ENCODE measurements at places on chromosomes 12 and 14.

GRCh38 chr14:91264151-91265150 is 19.9 kb upstream of the GPR68 start:
- DNase-seq: no peak
- H3K4me1 ChIP-seq: peaks cover 26% of the 10 kb centered on the region
- peak overlapping the region; percentile 81 for H3K27ac ChIP-seq
- H3K4me3 ChIP-seq: peak overlapping the region; percentile 70

- H3K27ac ChIP-seq: no peak overlapping the region
- DNase-seq: no peak
- no peaks in the 10 kb centered on the region for H3K4me1 ChIP-seq
- no peak overlapping the region for H3K4me3 ChIP-seq
- H3K36me3 ChIP-seq: peaks cover 5% of the 10 kb centered on the region
These were observed 328.0 kb upstream of the ATP2B1 start for GRCh38 chr12:90036637-90037036.

DNA sequence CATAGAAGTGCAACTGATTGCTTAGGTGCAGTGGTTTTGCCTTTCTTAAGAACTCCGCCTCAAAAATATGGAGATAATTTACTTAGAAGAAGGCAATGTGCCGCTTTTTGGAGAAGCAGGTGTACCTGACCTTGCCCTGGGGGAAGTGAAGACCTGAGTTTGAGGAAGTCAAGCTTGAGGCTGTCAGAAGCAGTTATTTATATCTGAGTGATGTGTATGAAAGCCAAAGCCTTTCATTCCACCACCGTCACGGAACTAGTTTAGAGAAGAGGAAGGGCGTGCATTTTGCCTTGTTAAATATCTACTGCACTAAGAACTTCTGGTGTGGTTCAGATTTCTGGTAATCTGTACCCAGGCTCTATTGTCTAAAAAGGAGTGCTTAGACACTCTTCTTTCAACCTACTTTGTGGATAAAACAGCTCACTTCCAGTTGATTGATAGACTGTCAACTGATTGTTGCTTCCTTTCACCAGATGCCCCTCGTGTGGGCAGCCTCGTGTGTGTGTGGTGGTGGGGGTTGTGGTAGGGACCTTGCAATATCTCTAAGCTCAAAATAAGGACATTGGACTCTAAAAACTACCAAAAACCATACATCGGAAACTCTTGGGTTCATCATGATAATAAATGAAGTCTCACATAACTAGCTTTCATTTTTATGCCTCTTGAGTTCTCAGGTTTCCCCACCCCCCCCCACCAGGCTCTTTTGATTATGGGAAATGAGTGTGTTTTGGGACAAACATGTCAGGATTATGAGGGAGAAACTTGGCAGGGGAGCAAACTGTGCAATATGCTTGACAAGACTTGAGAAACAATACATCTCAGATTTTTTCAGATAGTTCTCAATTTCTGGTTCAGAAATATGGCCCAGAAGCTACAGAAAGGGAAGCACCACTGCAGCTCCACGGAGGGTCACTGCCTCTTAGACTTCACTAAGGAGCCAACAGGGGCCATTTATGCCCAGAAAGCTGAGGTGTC is 78.6 kb downstream of the ARF6 start:
- peaks cover 3% of the 10 kb centered on the region for H3K36me3 ChIP-seq
- H3K27ac ChIP-seq: peak overlapping the region; percentile 98
- H3K4me3 ChIP-seq: peak overlapping the region; percentile 82
- H3K27me3 ChIP-seq: no peaks in the 10 kb centered on the region
- H3K4me1 ChIP-seq: peaks cover 74% of the 10 kb centered on the region
- peak; percentile 78 for DNase-seq

GRCh38 chr14:100333827-100334226 is 10.7 kb downstream of the SLC25A47 start:
- peak overlapping the region; percentile 25 for H3K27ac ChIP-seq
- peaks cover 57% of the 10 kb centered on the region for H3K36me3 ChIP-seq

DNA sequence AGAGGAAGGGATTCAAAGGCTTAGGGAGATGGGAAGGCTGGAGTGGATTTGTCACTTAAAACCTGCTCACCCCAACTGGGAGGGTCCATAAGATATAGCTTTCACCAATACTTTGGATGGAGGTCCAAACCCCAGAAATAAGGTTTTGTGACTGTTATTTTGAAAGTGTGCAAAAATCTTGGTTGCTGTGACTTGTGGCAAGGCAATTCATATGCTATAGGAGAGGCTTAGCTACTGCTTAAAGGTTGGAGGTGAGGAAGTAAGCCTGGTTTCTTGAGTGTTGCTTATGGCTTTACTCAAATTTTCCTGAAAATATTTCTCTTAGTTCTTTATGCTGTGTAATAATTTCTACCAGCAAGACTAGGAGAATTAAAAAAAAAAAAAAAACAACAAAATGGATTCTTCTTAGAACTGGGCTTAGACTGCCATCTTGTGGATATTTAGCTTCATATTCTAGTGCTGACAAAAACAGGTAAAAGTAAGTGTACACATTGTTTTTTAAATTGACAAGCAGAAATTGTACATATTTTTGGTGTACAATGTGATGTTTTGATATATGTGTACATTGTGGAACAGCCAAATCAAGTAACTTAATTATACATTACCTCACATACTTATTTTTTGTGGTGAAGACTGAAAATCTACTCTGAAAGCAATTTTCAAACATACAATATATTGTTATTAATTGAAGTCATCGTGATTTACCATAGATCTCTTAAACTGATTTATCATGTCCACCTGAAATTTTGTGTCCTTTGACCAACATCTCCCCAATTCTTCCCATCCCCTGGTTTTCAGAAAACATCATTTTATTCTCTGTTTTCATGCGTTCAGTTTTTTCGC is 23.0 kb downstream of the PDE6H start:
- no peak for DNase-seq
- no peak overlapping the region for H3K4me3 ChIP-seq

- no peak for DNase-seq
- H3K27me3 ChIP-seq: no peaks in the 10 kb centered on the region
- no peak overlapping the region for H3K27ac ChIP-seq
- no peaks in the 10 kb centered on the region for H3K4me1 ChIP-seq
- no peak overlapping the region for H3K4me3 ChIP-seq
These were observed 48.3 kb downstream of the ABCD2 start for GRCh38 chr12:39571351-39571750.

- H3K27me3 ChIP-seq: no peaks in the 10 kb centered on the region
- no peaks in the 10 kb centered on the region for H3K36me3 ChIP-seq
- no peak overlapping the region for H3K27ac ChIP-seq
- no peak overlapping the region for H3K4me3 ChIP-seq
These were observed 270.5 kb downstream of the DUSP6 start for GRCh38 chr12:89081719-89082369.

DNA sequence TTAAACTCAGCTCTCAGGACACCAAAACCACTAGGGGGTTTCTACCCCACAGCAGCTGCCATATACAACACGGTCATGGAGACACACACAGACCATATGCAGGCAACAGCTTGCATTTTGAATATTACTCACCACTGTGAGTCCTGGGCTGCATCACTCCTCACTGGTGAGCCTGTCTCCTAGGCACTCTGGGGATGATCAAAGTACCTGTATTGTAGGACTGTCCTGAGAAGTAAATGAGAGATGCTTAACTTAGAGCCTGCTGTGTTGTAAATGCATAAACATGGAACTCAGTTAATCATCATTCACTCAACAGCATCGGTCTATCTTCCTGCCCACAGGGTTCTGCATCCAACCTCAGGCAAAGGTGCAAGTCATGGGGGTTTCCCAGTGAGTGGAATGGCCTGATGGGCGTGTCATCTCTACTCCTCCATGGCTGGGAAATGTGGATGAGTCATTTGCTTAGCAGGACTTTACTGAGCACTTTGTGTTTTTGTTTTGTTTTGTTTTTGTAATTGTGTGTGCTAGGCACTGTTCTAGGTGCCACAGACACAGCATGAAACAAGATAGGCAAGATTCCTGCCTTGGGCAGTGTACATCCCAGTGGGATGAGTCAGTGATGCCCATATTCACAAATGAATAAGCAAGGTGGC is 1141.2 kb upstream of the TMEM132C start:
- no peaks in the 10 kb centered on the region for H3K36me3 ChIP-seq
- no peaks in the 10 kb centered on the region for H3K4me1 ChIP-seq
- DNase-seq: no peak
- H3K27ac ChIP-seq: no peak overlapping the region

GRCh38 chr12:70964867-70965510 is 44.5 kb upstream of the PTPRR start:
- DNase-seq: no peak
- no peaks in the 10 kb centered on the region for H3K36me3 ChIP-seq
- H3K27me3 ChIP-seq: no peaks in the 10 kb centered on the region
- peaks cover 4% of the 10 kb centered on the region for H3K4me1 ChIP-seq
- no peak overlapping the region for H3K27ac ChIP-seq

DNA sequence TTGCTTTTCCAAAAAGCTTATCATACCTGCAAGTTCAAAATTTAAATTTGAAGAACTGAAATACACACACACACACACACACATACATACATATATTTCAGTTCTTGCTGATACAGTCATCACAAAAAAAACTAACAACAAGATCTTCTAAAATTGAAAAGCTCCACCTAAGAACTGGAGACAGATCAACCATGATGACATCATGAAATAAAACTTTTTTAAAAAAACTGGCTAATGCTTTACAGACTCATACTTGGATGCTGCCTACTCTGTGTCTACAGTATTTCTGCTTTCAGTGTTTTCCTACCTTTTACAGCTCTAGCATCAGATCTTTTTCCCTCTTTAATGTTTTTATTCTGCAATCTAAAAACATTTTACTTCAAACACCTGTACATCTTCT is 261.4 kb downstream of the DIO2 start:
- H3K27ac ChIP-seq: no peak overlapping the region
- H3K27me3 ChIP-seq: no peaks in the 10 kb centered on the region
- no peak for DNase-seq
- no peaks in the 10 kb centered on the region for H3K36me3 ChIP-seq

DNA sequence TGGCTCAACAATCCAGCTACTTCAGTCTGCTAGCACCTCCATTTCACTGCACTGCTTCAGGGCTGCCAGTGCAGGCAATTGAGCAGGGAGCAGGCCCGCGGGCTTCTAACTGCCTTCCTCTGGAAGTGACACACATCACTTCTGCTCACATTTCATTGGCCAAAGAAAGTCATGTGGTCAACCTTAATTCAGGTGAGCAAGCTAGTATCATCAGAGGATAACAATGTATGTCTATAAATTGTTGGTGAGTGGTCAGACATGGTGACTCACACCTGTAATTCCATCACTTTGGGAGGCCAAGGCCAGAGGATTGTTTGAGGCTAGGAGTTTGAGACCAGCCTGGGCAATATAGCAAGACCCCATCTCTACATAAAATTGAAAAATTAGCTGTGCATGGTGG is 22.3 kb upstream of the CHGA start:
- H3K27ac ChIP-seq: no peak overlapping the region
- H3K27me3 ChIP-seq: peaks cover 51% of the 10 kb centered on the region
- peaks cover 9% of the 10 kb centered on the region for H3K4me1 ChIP-seq
- no peak for DNase-seq
- H3K4me3 ChIP-seq: no peak overlapping the region
- no peaks in the 10 kb centered on the region for H3K36me3 ChIP-seq

DNA sequence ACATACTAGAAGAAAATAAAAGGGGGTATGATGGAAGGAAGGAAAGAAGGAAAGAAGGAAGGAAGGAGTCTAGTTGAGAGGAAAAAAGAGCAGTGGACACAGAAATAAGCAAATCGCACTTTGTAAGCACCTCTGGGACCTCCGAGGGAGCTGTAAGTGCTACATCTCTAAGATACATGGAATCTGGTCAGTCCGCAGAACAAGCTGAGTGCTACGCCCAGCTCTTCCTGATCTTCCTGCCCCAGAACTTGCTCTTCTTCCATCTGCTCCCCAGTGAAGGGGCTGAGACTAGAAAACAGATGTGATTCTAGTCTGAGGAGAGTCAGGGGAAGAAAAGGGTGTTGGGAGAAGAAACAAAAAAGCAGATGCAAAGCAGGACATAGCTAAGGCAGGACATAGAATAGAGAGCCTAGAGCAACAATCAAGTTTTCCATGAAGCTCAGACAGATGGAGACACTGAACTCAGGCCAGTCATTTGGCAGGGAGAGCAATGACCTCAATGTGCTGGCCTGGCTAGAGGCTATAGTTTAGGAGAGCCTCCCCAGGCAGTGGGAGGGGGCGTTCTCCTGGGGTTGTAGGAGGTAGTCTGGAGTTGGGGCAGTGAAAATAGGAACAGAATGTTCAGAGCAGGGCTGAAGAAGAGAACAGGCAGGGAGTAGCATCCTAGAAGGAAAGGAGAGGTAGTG is 1.7 kb upstream of the MFAP5 start:
- peaks cover 1% of the 10 kb centered on the region for H3K36me3 ChIP-seq
- DNase-seq: no peak
- H3K4me1 ChIP-seq: peaks cover 4% of the 10 kb centered on the region
- no peaks in the 10 kb centered on the region for H3K27me3 ChIP-seq
- no peak overlapping the region for H3K27ac ChIP-seq
- no peak overlapping the region for H3K4me3 ChIP-seq

GRCh38 chr14:62084020-62084419 is 321.8 kb downstream of the SNAPC1 start:
- peaks cover 7% of the 10 kb centered on the region for H3K36me3 ChIP-seq
- no peak for DNase-seq
- no peaks in the 10 kb centered on the region for H3K27me3 ChIP-seq
- peaks cover 34% of the 10 kb centered on the region for H3K4me1 ChIP-seq
- no peak overlapping the region for H3K27ac ChIP-seq

DNA sequence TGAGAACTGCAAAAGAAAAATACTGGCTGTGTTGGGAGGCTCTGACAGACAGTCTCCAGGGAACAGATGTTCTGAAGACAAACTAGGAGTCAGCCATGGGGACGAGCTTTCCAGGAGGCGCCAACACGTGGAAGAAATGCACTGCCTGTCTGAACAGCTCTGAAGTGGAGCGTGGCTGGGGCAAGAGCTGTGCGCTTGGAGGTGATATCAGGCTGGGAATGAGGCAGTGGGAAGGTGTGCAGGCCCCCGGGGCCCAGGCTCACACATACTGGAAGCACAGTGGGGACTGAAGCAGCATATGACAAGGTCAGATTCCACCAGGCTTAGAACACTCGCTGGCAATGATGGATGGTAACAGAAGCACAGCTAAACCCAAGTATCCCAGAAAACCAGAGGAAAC is 17.5 kb downstream of the APPL2 start:
- no peaks in the 10 kb centered on the region for H3K27me3 ChIP-seq
- H3K27ac ChIP-seq: no peak overlapping the region
- no peak overlapping the region for H3K4me3 ChIP-seq
- peaks cover 37% of the 10 kb centered on the region for H3K36me3 ChIP-seq
- H3K4me1 ChIP-seq: peaks cover 4% of the 10 kb centered on the region
- no peak for DNase-seq

GRCh38 chr14:55332654-55333570 is 61.7 kb downstream of the FBXO34 start:
- no peak for DNase-seq
- peak overlapping the region; percentile 36 for H3K4me3 ChIP-seq
- H3K27me3 ChIP-seq: no peaks in the 10 kb centered on the region
- H3K4me1 ChIP-seq: peaks cover 45% of the 10 kb centered on the region

GRCh38 chr12:117702741-117703140 is 266.0 kb downstream of the KSR2 start:
- H3K4me3 ChIP-seq: no peak overlapping the region
- no peaks in the 10 kb centered on the region for H3K36me3 ChIP-seq
- H3K4me1 ChIP-seq: no peaks in the 10 kb centered on the region
- H3K27me3 ChIP-seq: no peaks in the 10 kb centered on the region

GRCh38 chr14:52067873-52068614 is 815 bp downstream of the NID2 start:
- peak overlapping the region; percentile 68 for H3K27ac ChIP-seq
- H3K36me3 ChIP-seq: no peaks in the 10 kb centered on the region
- peak; percentile 7 for DNase-seq
- H3K4me1 ChIP-seq: peaks cover 21% of the 10 kb centered on the region
- peaks cover 29% of the 10 kb centered on the region for H3K27me3 ChIP-seq
- H3K4me3 ChIP-seq: peak overlapping the region; percentile 77

Data from stimulated activated naive B cell treated with anti-CD40 and anti-IgM and Interleukin-4, amounts not matched to agents 10 μg/mL and 1 μg/mL and 100 μg/mL, for 72 hours (primary cell).